ENCODE measurements at places on chromosomes 1 and 21. TPM values are rescaled to one million over a fixed set of nuclear protein-coding genes. Genes with fewer than 3 reads are reported as not detected.

S100A3 gene
- total RNA-seq: 1.3 TPM

TSPAN2 gene
- 1.8 TPM for total RNA-seq

FAM167B gene
- 0.17 TPM for total RNA-seq

KCNA10 gene
- total RNA-seq: not detected

TMPRSS3 gene
- total RNA-seq: not detected

SMIM12 gene
- total RNA-seq: 49.7 TPM

Measured in dermis lymphatic vessel endothelial cell (primary cell).